ENCODE measurements at places on chromosomes 2 and 18. TPM values are rescaled to one million over a fixed set of nuclear protein-coding genes. Genes with fewer than 3 reads are reported as not detected.

Gene RGPD3
- 0.34 TPM for total RNA-seq

Gene KLHL14
- total RNA-seq = not detected

Gene MYOM1
- 2.4 TPM for total RNA-seq

Gene GALNT13
- not detected for total RNA-seq

Gene EPB41L3
- total RNA-seq = 1.9 TPM

Gene GCKR
- total RNA-seq = not detected

Gene WDPCP
- total RNA-seq = 5.5 TPM

Gene TUBA3D
- total RNA-seq = not detected

- DNase-seq = no peak
Observed at GRCh38 chr2:181779288-181780021, 99.1 kb upstream of the NEUROD1 start.

DNA sequence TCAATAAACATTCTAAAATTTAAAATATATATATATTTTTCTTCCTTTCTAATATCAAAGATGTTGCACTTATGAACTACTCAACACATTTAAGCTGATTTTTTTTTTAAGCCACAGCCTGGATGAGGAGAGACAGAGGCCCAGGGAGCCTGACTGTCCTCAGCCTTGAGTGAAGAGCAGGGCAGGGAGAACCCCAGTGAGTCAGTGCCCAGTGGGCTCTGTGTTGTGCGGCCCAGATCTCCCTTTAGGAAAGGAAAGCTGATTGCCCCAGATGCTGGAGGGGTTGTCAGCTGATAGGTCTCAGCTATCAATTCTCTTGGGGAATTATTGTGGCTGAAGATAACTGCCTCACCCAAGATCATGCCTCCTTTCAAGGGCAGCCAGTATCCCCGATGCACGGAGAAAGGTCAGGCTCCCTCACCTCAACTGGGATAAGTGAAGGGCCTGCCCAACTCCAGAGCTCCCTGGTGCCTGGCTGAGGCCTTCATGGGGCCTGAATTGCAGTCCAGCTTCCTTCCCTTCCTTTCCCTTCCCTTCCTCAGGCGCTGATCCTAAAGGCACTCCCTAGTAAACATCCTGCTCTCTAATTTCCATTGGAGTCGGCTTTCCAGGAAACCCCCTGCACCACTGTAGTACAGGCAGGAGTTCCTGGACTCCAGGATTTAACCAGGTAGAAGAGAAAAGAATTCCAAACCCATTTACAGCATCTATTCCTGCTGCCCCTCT lies 106.9 kb upstream of the ATL2 start:
- no peak for DNase-seq

DNA sequence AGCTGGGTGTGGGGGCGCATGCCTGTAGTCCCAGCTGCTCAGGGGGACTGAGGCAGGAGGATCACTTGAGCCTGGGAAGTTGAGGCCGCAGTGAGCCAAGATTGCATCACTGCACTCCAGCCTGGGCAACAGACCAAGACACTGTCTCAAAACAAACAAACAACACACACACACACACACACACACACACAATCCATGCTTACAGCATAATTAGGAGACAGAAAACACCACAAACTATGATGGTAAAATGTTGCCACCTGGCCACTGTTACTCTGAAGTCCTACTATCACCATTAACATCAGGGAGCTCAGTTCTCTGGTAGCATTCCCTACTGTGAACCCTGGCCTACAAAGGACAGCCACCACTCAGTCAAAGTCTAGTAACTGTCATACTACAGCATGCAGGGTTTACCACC lies 18.3 kb downstream of the DNPEP start:
- DNase-seq = no peak

GRCh38 chr18:53531187-53531586 lies 693.3 kb downstream of the MBD2 start:
- DNase-seq = no peak

- no peak for DNase-seq
Observed at GRCh38 chr18:63097178-63097577, 222.4 kb downstream of the BCL2 start.

DNA sequence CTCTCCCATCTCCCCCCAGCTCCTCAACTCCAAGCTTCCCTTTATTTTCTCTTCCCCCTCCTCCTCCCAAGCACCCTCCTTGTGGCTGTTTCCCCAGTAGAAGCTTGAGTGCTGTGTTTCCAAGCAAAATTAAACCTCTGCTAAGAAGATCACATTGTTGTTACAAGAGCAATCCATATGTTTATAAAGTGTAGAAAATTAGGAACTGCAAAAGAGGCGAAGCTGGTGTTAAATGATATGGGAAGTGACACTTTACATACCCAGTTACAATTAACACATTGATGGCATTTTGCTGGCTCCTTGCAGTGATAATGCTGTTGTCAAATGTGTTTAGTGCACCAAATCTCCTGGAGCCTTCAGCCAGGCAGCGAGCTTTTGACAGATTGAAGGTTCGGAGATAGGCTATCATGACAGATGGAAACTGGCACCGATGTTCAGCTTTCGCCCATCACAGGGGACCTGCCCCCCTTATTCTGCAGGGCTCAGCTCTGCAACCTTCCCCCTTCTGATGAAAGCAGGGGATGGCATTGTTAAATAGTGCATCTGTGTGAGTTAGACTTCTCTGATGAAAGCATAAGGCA lies 259.8 kb upstream of the ATP5MC3 start:
- DNase-seq = no peak

GRCh38 chr2:57711991-57712390 lies 334.6 kb upstream of the VRK2 start:
- no peak for DNase-seq

DNA sequence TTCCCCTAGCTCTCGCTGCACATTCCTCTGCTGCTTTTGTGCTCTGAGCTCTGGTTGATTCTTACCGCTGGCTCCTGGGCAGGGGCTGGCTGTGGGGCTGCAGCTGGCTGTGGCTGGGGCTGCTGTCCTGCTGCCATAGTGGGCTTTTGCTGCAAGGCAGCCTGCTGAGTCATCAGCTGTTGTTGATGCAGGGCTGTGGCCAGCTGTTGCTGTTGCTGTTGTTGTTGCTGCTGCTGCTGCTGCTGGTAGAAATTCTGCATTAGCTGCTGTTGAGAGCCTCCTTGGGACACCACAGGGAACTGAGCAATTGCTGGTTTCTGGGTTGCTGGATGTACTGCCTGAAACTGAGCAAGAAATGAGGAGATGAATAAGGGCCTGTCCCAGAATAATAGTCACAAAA lies 77.2 kb upstream of the NFU1 start:
- DNase-seq = no peak

DNA sequence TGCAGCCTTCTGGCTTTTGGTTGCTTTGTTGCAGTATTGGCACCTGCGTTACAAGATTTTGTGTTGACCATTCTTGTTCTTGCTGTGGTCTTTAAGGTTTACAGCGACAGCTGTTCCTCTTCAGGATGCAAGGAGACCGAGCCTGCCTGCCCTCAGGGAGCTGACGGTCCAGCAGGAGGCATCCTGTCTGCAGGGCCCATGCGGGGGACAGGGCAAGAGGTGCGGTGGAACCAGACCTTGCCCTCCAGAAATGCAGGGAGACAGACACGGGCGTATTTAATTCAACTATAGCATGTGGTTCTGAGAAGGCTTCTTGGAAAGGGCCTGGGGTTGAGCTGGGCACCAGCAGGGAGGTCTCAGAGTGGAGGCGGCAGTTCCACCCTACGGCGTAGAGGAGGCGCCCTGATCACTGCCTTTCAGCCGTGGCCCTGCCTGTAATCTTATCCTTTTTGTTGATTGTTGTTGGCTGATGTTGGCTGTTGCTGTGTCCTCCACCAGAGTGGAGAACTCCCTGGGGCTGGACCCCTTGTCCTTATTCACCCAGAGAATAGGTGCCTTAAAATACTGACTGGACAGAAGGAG lies 71.7 kb downstream of the HPCAL1 start:
- no peak for DNase-seq

GRCh38 chr2:45354776-45355175 lies 256.3 kb downstream of the SRBD1 start:
- no peak for DNase-seq

DNA sequence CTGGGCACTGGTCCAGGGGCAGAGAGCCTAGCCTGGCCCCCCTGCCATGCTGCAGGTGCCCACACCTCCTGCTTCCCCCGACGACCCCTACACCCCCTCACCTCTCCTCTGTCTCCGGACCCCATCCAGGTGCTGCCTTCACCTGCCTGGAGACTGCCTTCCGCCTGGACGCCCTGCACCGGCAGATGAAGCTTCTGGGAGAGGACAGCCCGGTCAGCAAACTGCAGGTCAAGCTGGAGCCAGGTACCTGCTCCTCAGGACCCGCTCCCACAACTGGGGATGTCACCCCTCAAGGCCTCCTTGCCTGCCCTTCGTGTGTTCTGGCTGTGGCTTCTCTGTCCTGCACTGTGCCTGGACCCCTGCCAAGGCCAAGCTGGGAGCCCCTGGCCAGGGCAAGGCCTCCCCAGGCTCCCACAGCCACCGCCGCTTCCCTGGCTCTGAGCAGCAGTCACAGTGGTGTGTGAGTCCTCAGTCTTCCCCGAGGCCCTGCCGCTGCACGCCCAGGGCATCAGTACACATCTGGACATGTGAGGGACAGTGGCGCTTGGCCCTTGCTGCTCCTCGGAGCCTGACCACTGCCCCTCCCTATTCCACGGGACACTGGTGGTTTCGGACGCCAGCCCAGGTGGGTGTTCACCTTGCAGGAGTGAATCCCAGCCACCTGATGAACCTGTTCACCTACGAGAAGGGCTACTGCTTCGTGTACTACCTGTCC lies 6.3 kb downstream of the RNPEPL1 start:
- DNase-seq = no peak

DNA sequence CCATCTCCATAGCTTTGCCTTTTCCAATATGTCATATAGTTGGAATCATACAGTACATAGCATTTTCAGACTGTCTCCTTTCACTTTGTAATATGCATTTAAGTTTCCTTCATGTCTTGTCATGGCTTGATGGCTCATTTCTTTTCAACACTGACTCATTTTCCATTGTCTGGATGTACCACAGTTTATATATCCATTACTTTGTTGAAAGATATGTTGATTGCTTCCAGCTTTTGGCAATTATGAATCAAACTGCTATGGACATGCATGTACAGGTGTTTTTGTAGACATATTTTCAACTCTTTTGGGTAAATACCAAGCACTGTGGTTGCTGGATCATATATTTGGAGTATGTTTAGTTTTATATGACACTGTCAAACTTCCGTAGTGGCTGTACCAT lies 26.3 kb downstream of the ACSL3 start:
- no peak for DNase-seq

GRCh38 chr2:211939177-211939576 lies 599.4 kb downstream of the ERBB4 start:
- no peak for DNase-seq

- DNase-seq = no peak
Observed at GRCh38 chr2:94982156-94982555, 43.4 kb upstream of the MAL start.

GRCh38 chr18:31581498-31582197 lies 10.0 kb upstream of the TTR start:
- DNase-seq = no peak

DNA sequence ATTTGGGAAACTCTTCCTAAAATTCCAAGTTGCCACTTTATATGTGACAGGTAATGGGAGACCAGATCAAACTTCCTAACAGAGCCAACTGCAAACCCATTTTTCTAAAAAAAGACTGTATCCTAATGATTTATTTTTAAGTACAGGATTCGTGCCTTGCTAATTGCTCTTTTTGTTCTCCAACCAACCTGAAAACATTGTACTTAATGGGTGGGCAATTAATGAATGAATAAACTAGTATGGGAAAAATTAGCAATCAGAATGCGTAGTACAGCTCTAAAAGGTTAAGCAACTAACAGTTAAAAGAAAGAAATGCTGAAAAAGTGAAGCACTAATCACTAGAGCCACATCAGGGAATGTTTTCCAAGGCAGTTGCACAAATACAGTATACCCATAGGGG lies 217.2 kb upstream of the KCNJ3 start:
- no peak for DNase-seq

GRCh38 chr18:42654556-42654955 lies 460.9 kb downstream of the RIT2 start:
- DNase-seq = no peak

- DNase-seq = peak; percentile 8
Observed at GRCh38 chr2:17878281-17879136, at the start of gene KCNS3. Gene KCNS3, plus strand, starts transcription at chr2:17878667. Its CDS starts 52,342 bp downstream, at chr2:17931009.

- no peak for DNase-seq
Observed at GRCh38 chr2:218418321-218418716, 604 bp upstream of the VIL1 start.

GRCh38 chr18:456361-457139 lies 44.0 kb downstream of the COLEC12 start:
- DNase-seq = no peak

GRCh38 chr2:202750763-202751427 lies 116.1 kb downstream of the FAM117B start:
- no peak for DNase-seq

DNA sequence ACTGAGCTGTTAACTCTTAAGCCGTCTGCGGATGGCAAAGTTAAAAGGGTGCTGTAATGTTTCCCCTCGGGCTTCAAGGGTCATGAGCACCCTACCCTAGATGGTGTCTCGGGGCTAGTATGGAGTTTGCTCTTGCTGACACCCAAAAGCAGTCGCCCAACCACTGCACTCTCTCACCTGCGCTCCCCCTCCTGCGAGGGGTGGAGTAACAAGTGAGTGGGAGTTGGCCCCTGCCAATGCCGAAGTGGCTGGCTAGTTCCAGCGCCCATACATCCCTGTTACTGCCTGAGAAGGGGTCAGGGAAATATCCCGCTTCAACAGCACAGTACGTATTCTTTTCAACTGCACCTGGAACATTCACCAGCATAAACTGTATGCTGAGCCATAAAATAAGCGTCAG lies 47.5 kb downstream of the FAM117B start:
- DNase-seq = no peak

GRCh38 chr18:56935434-56936040 lies 211.3 kb upstream of the BOD1L2 start:
- no peak for DNase-seq

DNA sequence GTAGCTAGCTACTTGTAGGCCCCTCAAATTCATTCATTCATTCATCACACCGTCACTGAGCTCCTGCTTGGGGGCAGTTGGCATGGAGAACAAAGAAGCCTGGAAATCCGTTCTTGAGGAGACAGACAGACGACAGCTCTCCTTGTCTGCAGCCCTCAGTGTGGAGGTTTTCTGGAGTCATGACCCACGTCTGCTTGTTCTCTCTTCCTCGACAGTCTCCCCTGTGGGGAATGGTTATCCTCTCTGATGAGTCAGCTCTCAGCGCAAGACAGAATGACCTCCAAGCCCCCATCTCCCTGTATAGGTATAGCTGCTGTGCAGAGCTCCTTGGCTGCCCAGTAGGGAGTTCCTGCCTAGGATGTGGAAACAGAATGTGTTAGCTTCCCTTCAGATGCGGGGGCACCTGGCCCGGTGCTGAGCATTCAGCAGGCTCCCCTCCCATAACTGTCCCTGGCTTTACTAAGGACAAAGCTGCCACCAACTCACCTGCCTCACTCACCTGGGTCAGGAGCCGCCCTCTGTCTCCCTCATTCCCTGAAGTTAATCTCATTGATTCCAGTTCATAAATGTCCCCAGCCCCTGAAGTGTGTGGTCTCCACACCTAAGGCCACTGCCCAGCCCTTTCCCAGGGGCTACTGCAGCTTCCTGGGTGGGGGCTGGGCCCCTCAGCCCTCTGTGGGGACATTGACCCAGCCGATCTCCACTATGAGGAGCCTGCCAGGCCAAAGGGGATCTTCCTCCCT lies 124.7 kb downstream of the ACKR3 start:
- DNase-seq = no peak

- no peak for DNase-seq
Observed at GRCh38 chr2:2146969-2147900, 183.8 kb downstream of the MYT1L start.
